ENCODE measurements at places on chromosomes 3 and 15.

- no peak for DNase-seq
These were observed 293.7 kb downstream of the NSUN3 start for GRCh38 chr3:94356581-94356980.

GRCh38 chr15:57118013-57118799, 199.8 kb downstream of the TCF12 start:
- peak; percentile 50 for DNase-seq

GRCh38 chr3:119630128-119630879, 30.1 kb downstream of the POPDC2 start:
- peak; percentile 61 for DNase-seq

DNA sequence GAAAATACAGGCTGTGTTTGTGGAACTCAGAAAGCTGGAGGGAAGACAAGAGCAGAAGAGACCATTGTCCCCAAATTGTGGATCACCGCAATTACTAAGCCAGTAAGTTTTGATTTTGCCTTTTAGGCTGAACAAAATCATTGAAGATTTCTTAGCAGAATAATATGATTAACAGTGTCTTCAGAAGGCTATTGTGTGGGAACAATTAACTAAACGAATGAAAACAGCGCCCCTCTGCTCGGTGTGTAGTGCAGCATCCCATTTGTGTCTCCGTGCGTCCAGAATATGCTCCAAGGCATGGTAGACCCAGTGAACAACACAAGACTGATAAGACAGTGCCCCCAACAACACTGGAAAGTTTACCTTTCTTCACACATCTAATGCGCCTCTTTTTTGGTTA, 71.2 kb downstream of the CRTC3 start:
- DNase-seq: no peak

- DNase-seq: peak; percentile 44
These were observed 518.6 kb downstream of the GBE1 start for GRCh38 chr3:81242871-81243270.

- no peak for DNase-seq
These were observed 89.3 kb upstream of the P2RY1 start for GRCh38 chr3:152745646-152746045.

DNA sequence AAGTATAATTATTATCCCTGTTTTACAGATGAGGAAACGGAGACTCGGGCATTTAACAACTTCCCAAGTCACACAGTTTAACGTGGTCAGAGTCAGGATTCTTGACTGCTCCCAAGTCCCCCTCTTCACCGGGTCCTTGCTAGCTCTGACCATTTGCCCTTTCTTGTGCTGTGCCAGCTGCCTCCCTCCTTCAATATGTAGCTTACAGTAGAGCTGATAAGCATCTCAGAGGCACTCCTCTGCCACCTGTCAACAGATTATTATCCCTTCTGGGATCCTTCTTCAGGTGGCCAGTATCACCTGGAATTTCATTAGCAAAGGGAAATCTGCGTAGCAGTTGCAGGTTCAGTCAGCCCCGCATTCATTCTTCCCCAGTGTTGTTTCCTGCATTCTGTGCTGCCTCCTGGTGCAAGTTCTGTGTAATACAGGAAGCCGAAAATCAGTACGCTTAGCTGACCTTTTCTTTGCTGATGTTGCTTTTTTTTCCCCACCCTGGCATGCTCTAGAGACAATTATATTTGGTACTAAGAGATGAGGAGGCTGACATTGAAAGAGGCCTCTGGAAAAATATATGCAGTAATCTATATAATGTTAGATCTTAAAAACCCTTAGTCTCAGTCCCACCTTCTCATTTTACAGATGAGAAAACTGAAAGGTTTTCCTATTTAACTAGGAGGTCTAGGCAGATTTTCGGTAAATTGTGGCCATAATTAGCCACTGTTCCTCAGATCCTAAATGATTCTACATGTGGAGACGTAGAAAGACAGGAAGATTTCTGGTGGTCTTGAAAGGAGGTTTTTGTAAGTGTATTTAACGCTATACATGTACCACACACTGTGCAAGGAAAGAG, 24.8 kb downstream of the TMOD2 start:
- peak; percentile 30 for DNase-seq

GRCh38 chr3:45965653-45966052, 22.4 kb downstream of the CXCR6 start:
- no peak for DNase-seq

GRCh38 chr15:31471731-31472430, 145.2 kb downstream of the KLF13 start:
- peak; percentile 95 for DNase-seq

DNA sequence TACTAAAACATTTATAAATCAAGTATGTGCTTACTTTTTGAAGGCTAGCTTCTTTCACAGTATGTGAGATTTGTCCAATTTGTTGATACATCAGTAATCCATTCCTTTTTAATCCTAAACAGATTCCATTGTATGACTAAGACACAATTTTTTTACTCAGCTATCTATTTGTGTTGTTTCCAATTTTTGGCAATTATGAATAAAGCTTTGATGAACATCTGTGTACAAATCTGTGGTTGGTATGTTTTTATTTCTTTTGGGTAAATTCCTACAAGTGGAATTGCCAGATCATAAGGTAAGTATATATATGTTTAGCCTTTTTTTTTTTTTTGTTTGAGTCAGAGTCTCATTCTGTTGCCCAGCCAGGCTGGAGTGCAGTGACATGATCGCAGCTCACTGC, 56.2 kb upstream of the VEPH1 start:
- DNase-seq: peak; percentile 17

GRCh38 chr3:191352014-191352413, 21.7 kb upstream of the UTS2B start:
- no peak for DNase-seq

DNA sequence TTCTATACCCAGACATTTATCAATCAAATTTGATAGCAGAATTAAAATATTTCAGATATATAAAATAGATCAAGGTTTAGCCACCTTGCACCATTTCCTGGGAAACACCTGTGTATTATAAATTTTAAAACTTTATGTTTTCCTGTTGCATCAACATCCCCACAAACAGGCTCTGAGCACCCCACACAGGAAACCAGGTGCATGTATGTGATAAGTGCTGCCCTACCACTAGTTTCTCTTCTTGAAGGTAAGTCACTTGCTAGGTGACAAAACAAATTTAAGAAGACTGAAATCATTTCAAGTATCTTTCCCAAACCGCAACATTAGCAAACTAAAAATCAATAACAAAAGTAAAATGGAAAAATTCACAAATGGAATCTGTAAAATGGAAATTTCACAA, 496.1 kb upstream of the CCDC54 start:
- DNase-seq: no peak

DNA sequence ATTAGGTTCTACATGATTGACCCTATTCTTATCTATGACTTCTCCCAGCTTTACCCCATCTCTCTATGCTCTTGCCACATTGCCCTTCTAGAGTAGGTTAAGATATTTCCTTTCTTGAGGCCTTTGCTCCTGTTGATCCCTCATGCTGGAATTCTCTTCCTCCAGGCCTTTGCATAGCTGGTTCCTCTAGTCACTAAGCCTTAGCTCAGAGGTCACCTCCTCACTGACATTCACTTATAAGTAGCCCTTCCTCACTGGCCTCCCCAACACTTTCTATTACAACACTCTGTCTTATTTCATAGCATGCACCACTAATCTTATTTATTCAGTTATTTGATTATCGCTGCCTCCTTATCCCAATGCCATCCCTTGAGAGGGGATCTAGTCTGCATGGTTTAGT, 228.4 kb upstream of the COL8A1 start:
- peak; percentile 46 for DNase-seq

GRCh38 chr3:52831500-52832301, 1.2 kb upstream of the ITIH4 start:
- DNase-seq: peak; percentile 83

DNA sequence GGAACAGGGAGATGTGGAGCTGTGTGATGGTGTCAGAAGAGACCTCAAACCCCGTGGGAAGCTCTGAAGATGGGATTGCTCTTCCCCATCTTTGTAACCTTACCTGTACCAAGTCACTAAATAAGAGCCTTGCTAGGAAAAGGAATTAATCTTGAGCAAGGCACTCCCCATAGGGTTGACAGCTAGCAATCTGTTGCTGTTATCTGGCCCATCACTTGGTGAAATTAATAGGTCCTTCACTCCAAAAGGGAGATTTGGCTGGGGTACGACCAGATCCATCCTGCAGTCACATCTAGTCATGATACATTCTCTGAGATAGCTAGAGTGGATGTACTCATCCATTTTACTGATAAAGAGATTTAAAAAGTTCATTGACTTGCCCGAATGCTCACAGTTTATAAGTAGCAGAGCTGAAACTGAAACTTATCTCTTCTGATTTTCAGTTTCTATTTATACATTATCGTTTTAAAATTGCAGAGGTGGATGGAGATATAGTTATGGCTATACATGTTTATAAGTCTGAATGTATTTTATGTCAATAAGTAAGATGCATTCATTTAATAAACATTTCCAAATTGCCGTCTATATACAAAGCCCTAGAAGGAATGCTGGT, 299.1 kb upstream of the MCTP2 start:
- DNase-seq: no peak

- DNase-seq: no peak
These were observed 48.4 kb downstream of the TMEM44 start for GRCh38 chr3:194584866-194585265.

GRCh38 chr15:65183865-65184159, 1.3 kb downstream of the CLPX start:
- no peak for DNase-seq

DNA sequence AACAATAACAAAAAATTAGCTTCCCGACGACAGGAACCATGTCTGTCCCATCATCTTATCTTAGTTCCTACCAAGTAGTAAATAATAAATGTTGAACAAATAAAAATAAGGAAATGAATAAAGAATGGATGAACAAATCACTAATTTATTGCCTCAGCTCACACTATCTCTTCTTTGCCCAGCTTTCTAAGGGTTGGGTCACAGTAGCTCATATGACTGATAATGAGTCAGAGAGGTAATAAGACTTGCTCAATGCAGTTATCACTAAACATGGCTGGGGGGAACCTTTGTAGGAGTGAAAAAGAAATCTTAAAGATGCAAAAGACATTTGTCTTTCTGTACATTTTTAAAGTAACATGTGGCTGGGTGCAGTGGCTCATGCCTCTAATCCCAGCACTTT, 182.2 kb downstream of the WDR76 start:
- DNase-seq: peak; percentile 16

GRCh38 chr15:30023798-30024295, 58.9 kb upstream of the GOLGA8J start:
- peak; percentile 71 for DNase-seq

DNA sequence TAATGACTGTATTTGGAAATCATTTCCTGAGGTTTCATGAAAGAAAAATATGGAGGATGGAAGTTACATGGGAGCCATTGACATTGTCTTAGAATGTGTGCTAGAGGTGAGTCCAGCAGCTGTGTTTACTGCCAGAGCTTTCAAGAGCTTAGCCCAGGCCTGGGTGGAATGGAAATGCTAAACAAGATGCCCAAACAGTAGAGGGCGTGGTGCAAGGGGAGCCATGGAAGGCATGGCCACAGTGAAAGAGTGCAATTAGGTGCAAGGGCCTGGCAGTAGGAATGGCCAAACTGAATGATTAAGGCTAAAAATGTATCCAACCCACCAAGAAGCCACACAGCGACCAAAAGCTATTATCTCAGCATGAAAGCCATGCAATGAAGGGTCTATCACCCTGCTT, 257.7 kb upstream of the NR2F2 start:
- no peak for DNase-seq

GRCh38 chr15:73385205-73385604, 16.4 kb upstream of the HCN4 start:
- no peak for DNase-seq

DNA sequence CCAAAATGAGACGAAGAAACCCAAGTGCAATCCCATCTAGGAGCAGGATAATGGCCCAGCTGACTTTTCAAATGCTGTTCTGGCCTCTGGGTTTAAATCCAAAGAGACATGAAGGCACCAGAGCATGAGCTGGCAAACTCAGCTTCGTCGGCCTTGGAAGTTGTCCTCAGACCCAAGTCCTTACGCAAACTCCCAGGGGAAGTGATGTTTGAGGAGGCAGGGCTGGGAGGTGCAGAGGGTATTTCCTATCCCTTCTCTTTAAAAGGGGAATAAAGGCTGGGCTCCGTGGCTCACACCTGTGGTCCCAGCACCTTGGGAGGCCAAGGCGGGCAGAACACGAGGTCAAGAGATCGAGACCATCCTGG, 68.9 kb upstream of the HERC1 start:
- DNase-seq: no peak

DNA sequence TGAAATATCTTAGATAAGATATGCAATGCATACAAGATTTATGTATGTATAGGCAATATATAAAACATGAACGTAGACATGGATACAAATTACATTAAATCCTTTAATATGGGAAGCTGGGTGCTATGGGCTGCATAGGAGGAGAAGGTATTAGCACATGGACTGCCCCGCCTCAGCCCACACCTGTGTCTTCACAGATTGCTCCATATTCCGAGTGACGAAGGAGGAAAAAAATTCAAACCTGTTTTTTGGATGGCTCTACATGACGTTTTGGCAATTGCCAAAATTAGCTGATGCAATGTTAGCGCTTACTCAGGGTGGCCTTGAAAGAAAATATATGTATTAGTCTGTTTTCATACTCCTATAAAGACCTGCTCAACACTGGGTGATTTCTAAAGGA, 223.4 kb upstream of the SLCO3A1 start:
- DNase-seq: no peak

- no peak for DNase-seq
These were observed 73.5 kb downstream of the EDEM1 start for GRCh38 chr3:5260992-5261501.

GRCh38 chr15:98604983-98605382, 43.4 kb upstream of the IGF1R start:
- DNase-seq: no peak

GRCh38 chr15:41022487-41023090, 69.3 kb downstream of the CHAC1 start:
- DNase-seq: peak; percentile 67

DNA sequence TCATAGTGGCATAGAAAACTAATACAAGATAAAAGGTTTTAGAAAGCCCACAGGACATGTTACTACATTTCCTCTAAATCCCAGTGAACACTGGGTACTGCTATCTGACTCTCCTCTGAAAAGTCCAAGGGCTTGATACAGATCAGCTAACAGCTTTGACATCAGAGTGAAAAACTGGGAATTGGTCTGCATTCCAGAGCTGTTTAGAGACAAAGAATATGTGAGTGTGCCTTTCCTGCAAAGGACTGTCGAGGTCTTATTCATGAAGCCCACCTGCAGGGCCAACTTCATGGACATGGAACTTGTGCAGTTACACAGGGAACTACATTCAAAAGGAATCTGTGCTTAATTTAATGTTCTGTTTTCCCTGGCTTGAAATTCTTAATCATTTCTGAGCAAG, 5.2 kb upstream of the TMCO5A start:
- DNase-seq: no peak

DNA sequence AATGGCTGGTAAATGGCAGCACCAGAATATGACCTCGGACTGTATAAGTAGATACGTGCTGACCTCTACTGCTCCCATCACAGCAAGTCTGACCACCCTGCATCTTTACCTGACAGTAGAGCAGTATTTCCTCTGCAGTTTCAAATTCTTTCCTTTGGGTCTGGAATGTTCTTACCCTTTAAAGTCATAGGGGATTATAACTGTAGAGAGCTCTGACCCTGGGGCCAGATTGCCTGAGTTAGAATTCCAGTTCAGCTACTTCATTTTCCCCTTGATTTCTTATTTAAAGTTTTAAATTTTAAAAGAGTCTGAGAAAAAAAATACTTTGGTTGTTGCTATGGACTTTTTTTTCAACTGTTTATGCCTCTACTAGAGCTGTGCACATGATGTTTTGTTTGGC, 237.7 kb downstream of the NR1D2 start:
- no peak for DNase-seq

- DNase-seq: no peak
These were observed 919.1 kb downstream of the MCTP2 start for GRCh38 chr15:95150466-95150865.
